ENCODE measurements at places on chromosomes 7 and 10. TPM values are rescaled to one million over a fixed set of nuclear protein-coding genes. Genes with fewer than 3 reads are reported as not detected.

GTF2IRD2 gene
- total RNA-seq = 9.6 TPM

GRCh38 chr7:98698976-98699375 is 81.9 kb downstream of the NPTX2 start:
- H3K4me1 ChIP-seq = no peaks in the 10 kb centered on the region
- H3K27me3 ChIP-seq = no peaks in the 10 kb centered on the region
- H3K4me3 ChIP-seq = no peak overlapping the region
- H3K36me3 ChIP-seq = no peaks in the 10 kb centered on the region

DNA sequence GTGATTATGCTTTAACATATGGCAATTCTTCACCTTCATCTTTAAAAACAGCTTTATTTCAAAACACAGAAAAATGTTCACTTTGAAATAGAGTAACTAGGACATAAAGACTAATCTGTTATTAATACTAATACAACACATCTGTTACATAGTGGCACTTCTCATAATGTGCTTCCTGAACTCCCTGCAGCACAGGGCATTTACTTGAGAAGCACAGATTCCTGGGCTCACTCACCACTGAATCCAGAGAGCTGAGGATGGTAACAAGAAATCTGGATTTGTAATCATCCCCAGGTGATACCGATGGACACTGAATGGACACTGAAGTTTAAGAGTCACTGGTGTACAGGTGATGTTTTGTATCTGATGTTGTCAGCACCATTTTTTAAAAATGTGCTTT is 96.1 kb downstream of the COL28A1 start:
- no peak overlapping the region for H3K27ac ChIP-seq
- peaks cover 7% of the 10 kb centered on the region for H3K4me1 ChIP-seq
- DNase-seq = no peak
- H3K4me3 ChIP-seq = no peak overlapping the region
- no peaks in the 10 kb centered on the region for H3K27me3 ChIP-seq

DNA sequence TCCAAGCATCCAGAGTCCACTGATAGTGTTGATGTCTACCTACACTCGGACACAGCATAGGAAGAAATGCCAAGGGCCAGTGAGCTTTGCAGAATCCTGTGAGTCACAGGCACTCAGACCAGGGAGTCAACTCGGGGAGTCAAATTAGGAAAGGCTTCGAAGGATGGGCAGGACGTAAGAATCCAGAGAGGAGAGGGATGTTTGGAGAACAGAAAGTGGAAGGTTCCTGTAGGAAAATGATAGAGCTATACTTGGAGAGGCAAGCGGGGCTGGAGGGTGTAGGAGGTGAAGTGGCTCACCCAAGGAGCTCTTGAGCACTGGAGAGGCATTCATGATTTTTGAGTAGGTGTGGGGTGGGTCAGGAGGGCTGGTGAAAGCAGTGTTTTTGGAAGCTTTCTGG is 3.0 kb downstream of the ZYX start:
- H3K27ac ChIP-seq = no peak overlapping the region
- H3K4me3 ChIP-seq = no peak overlapping the region
- no peaks in the 10 kb centered on the region for H3K36me3 ChIP-seq
- H3K4me1 ChIP-seq = peaks cover 38% of the 10 kb centered on the region
- no peaks in the 10 kb centered on the region for H3K27me3 ChIP-seq

Data from right lobe of liver (tissue), 6 donors.